ENCODE measurements at places on chromosomes 13 and 19. TPM values are rescaled to one million over a fixed set of nuclear protein-coding genes. Genes with fewer than 3 reads are reported as not detected.

Gene RELB
- total RNA-seq, result 5.8 TPM

Gene KL
- not detected for total RNA-seq

Gene STAP2
- 59.1 TPM for total RNA-seq

Gene STRN4
- 85.8 TPM for total RNA-seq

Gene RNF225
- 2.1 TPM for total RNA-seq

Gene FAM216B
- not detected for total RNA-seq

Gene LRRC4B
- total RNA-seq, result not detected

Gene SNAPC2
- 13.9 TPM for total RNA-seq

Gene LHB
- total RNA-seq, result 0.21 TPM

Gene TNFRSF19
- total RNA-seq, result 0.50 TPM

Gene AP1M2
- total RNA-seq, result 115 TPM

Gene SIGLECL1
- not detected for total RNA-seq

Gene TTC9B
- total RNA-seq, result under 0.01 TPM

Gene ZNF708
- 3.8 TPM for total RNA-seq

Gene ZNF136
- 9.0 TPM for total RNA-seq

Gene ZNF534
- total RNA-seq, result 0.07 TPM

Gene TEX26
- total RNA-seq, result not detected

Gene ZNF274
- 43.9 TPM for total RNA-seq

Gene FGF21
- total RNA-seq, result 0.34 TPM

Gene ZNF443
- 1.0 TPM for total RNA-seq

Gene KIR3DL1
- not detected for total RNA-seq

Gene ICAM4
- total RNA-seq, result 5.8 TPM

Gene ZNF30
- total RNA-seq, result 2.7 TPM

Gene PDE4C
- 0.14 TPM for total RNA-seq

Gene PDCD2L
- total RNA-seq, result 28.4 TPM

Gene PSPC1
- 29.4 TPM for total RNA-seq

Gene RASGRP4
- total RNA-seq, result not detected

Measured in nasal cavity respiratory epithelium epithelial cell of viscerocranial mucosa (primary cell).